ENCODE measurements at places on chromosomes 5 and 9.

DNA sequence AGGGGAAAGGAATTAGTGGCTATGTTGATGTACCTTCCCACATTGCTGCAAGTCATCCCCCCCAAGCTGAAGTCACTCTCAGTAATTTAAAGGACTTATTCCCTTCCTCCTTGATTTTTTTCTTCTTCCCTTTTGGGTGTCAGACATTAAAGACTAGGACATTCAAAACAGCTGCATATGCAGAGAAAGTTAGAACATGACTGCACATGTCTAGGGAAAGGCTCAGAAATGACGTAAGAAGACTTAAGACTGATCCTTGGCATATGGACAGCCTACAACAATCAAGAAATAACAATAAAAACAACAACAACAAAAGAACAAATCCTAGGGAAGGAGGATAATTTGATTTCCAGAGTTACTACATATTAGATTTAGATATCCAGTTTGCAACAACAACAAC lies 997.5 kb downstream of the TLE4 start:
- no peak for DNase-seq

GRCh38 chr5:66553916-66554575 lies 42.1 kb upstream of the MAST4 start:
- DNase-seq: peak; percentile 27

DNA sequence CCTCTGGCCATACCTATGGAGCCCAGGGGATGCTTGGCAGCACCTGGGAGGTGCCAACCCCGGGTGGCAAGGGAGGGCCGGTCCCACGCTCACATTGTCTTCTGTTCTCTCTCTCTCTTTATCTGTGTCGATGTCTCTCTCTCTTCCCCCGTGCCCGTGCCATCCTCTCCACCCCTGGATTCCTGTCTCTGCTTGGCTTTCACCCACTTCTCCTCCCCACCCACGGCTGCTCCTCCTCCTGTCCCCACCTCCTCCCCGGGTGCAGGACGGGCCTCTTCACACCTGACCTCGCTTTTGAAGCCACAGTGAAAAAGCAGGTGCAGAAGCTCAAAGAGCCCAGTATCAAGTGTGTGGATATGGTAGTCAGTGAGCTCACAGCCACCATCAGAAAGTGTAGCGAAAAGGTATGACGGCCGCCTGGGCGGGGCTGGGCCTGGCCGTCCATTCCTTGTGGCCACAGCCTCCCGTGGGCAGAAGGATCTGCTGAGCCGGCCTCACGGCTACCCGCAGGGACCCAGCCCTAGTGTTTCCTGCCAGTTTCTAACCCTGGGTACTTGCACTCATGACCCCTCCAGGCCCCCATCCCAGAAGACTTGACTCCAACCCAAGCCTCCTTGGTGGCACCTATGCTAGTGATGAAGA lies 22.7 kb downstream of the DNM1 start:
- DNase-seq: no peak

GRCh38 chr9:123689701-123690428 lies 240.1 kb downstream of the DENND1A start:
- DNase-seq: no peak
